Stimulated activated naive CD4-positive, alpha-beta T cell treated with Interleukin-2 at 50 U/mL for 16 hours (primary cell): ENCODE measurements at places on chromosomes 1 and 21.

DNA sequence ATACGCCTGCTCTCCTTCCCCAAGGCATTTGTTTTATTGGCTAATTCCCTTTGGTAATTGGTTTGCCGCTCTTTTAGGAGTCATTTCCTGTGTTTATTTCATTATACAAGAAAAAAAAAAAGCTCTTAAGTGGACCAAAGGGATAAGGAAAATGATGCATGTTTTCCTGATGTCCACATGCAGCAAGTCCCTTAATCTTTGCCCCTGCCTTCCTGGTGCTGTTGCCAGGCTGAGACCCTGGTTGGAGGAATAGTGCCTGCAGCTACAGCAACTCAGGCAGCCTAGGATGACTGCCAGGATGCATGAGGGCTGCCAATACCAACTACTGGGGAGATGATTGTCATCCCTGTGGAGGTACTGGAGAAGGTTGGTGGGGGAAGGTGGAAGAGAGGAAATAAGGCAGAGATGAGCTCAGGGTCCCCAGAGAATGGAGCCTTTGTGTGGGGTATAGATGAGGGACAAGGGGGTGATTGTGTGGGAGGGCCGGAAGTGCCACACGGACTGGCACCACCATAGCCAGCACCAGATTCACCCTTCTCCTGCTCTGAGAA is 6.1 kb upstream of the GATAD2B start:
- no peak for DNase-seq

DNA sequence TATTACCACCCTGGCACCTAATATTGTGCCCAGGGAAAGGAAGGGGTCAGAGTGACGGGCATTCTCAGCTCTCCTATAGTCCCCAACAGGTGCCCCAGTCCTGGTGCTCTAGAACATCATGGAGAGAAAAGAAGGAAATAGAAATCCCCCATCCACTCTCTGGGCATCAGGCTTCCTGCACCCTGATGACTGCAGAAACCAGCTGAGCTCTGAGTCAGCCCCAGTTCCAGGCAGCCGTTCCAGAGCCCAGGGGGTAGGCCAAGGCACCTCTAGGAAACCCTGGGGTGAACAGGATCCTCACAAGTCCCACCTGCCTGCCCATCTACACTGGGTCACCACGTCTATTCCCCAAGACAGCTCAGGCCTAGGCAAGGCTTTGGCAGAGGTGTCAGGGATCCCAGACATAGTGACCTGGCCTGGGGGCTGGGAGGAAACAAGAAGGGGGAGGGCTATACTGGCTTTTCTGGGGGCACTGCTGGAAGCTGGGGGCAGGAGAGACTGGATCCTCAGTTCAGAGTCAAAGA is 709 bp downstream of the NECTIN4 start:
- no peak for DNase-seq

DNA sequence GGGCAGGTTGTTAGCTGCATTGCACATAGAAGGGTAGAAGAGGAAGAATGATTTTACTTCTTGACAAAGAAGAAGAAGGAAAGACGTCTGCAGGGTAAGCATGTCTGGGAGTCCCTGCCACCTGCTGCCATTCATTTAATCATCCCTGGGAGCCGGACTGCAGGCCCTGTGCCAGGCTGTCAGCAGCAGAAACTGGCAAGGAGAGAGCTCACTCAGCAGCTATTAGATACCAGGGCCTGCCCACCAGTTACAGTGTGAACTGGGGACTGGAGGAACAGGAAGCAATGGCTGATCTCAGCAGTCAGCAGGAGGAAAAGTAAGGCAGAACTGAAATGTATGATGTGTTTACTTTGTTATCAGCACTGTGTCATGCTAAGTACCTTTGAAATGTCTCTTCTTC is 75.7 kb upstream of the C1orf87 start:
- no peak for DNase-seq

DNA sequence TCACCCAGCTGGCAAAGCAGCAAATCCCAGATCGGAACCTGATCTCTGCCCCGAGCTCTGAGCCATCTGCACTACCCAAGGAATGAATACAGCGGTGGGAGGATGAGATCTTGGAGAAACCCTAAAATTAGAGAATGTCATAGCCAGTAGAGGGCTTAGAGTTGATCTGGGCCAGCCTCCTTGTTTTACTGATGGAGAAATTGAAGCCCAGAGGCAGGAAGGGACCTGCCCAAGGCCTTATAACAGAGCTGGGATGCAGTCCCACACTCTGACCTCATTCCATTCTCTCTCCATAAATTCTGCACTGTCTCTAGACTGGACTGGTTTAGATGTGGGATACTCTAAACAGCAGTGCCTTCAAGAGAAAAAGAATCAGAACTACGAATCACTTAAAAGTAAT is 4.8 kb upstream of the SFN start:
- no peak for DNase-seq

- peak; percentile 37 for DNase-seq
Measured at GRCh38 chr1:229271448-229272159, 693 bp downstream of the RAB4A start.

- no peak for DNase-seq
Measured at GRCh38 chr21:15001113-15001512, 63.7 kb downstream of the NRIP1 start.

DNA sequence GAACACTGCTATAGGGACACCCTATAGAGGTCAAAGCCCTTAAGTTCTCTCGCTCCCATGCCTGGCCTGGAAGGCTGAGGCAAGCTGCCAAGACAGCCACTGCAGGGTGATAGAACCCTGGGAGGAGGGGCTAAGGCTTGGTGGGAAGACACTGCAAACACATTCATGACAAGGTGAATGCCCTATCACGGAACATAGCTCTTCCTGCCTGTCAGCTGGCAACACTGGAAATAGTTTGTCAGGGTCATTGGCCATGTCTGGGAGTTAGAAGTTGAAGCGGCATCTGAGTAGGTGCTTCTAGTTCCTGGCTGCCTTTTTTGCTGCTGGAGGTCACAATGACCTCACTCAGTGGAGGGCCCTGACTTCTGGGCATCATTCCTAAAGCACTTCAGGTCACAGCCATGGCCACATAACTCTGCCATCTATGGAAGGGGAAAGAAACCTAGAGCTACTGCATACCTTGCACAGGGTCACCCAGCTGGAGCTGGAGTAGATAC is 4.2 kb downstream of the FABP3 start:
- no peak for DNase-seq

DNA sequence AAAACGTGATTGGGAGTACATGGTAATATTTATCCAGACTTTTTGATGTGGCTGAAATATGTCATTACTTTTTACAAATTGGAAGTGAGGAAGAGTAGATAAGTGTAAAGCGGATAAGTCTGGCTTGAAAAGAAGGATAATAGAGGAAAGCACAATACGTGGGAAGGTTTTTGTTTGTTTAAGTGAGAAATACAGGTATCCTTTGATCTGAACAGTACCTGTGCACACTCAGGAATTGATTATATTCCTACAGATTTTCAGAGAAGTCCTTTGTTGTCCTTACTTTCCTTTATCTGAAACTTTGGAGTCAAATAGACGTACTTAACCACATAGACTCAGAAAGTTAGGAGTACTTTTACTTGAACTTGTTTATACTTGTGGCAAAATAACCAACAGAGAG is 20.2 kb downstream of the CCDC18 start:
- no peak for DNase-seq

- DNase-seq, result no peak
Measured at GRCh38 chr21:29639366-29640079, 300.3 kb downstream of the GRIK1 start.

- DNase-seq, result no peak
Measured at GRCh38 chr1:209797978-209798639, 7.8 kb downstream of the IRF6 start.

DNA sequence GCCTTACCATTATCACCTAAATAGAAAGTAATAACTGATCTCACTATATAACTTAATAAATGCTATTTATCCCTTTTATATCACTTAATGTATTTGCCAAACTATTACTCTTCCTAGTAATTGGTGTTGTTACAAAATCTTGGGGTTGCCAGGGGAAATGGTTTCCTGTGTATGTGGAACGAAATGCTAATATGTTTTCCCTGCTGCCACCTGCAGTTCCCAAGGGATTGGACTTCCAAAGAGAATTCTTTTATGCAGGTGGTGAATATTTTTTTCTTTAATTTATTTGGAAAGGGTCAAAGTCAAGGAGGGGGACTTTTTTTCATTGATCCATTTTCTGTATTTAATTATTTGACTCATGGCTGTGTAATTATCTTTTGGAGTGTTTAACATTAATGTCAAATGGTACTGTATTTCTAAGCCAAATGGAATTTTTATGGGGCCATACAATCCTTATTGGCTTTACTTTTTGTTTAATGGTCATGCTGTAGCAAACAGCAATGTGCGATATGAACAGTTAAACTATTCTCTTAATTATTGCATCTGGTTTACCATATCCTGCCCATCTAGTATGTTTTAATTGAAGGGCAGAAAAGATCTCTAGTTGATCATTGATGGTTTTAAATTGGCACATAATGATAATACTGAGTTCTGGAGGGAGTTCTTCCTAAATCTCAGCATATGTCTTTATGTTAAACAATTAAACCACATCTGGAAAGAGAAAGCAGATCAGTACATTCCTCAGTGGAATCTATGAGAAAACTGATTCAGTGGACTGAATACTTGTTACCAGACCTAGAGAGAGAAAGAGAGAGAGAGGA is 486.3 kb downstream of the TTLL7 start:
- DNase-seq, result no peak

- no peak for DNase-seq
Measured at GRCh38 chr1:243554686-243555085, 295.4 kb downstream of the AKT3 start.

DNA sequence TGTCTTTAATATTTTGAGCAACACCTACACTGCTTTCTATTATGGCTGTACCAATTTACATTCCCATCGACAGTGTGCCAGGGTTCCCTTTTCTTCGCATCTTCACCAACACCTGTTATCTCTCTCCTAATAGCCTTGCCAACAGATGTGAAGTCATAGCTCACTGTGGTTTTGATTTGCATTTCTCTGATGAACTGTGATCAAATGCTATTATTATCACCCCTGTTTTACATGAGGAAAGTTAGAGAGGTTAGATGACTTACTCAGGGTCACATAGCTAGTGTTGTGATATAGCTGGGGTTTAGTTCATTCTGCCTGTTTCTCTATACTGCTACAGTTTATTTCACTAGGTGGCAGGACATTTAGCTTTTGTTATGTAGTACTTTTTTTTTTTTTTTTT is 204.1 kb downstream of the FMN2 start:
- no peak for DNase-seq

- no peak for DNase-seq
Measured at GRCh38 chr1:159005161-159005560, 4.5 kb upstream of the IFI16 start.

GRCh38 chr21:41750051-41750450 is 16.8 kb downstream of the RIPK4 start:
- DNase-seq, result no peak

DNA sequence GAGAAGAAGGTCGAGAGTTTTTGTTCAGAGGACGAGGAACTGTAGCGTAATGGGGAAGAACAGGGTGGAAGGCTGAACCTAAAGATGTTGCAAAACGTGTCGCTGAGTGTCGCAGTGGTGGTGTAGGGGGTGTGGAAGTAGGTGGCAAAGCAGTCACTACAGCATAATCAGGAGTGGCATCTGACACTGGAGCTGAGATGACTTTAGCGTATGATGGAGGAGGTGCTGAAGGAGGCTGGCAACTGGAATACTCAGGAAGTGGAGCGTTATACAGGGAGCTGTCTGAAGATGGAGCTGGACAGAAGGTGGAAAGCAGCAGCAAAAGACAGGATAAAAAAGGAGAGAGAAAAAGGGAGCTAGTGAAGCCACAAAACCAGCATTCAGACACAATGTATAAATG is 89.9 kb upstream of the LBR start:
- no peak for DNase-seq

- no peak for DNase-seq
Measured at GRCh38 chr21:25562660-25563059, 44.6 kb downstream of the MRPL39 start.

GRCh38 chr1:165174491-165174890 is 182.0 kb downstream of the LMX1A start:
- DNase-seq, result no peak

DNA sequence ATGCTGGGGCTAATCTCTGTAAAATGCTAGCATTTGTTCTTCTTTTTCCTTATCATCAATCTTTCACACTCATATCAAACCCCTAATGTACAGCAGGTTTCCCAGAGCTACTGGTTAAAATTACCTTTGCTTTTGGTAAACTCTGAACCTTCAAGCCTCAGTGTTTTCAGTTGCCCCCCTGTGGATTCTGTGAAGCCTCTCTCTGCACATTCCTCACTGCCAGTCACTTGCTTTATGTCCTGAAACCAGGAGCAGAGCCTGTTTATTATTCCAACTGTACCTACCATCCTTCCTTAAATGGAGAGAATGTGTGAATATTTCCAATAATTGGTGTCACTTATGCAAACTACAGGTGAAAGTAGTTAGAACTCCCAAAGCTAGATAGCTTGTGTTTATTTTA is 134.2 kb downstream of the NEK7 start:
- no peak for DNase-seq

DNA sequence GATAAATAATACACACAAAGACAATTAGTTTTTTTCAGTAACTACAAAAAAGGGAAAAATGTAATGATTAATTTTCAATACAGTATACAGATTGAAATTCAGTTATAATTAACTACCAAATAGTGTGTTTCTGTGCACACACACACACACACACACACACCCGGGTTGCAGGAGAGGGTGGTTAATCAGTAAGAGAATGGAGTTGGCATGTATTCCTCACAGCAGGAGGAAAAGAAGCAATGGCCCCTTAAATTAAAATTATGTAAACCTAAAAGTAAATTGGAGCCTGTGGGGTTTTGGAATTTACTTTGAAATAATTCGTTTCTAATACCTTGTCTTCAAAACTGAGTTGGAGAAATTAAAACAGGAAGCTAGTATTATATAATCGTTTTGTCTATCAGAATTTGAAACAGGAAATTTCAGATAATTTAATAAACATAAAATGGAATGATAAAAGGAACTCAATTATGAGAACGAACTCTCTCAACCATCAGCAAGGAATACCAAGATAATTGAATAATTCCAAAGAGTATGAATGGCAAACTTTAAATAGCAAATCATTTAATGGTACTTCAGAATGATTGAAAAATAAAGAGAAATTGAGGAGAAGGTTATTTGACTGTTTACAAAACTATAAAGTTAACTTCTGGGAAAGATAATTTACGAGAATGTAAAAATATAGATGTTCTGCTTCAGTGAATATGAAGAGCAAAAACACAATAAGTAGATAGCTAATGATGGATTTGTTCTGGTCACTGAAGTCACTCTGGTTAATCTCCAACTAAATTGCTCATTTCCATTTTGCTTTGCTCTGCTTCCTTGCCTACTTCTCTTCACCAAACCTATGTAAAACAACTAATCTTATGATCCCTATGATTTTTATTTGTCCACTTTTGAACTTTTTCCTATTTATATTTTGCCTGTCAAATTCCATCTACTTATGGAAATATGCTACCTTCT is 547.9 kb upstream of the ZP4 start:
- DNase-seq, result no peak
